ENCODE measurements at places on chromosomes 2 and 18. TPM values are rescaled to one million over a fixed set of nuclear protein-coding genes. Genes with fewer than 3 reads are reported as not detected.

DNA sequence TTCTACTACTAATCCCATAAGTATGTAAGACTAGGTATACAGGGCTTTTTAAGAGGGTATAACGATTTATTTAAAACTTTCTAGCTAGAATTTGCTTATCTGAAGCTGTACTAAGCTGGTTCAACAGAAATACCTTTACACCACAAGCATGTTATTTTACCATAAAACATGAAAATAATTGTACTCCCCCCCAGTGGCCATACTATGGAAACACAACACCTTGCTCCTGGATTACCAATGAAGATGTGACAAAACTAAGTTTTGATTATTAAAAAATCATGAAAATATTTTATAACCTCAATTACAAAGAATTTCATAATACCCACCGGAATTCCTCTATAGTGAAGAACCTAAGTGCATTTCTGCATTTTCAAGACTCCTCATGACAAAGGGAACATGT is 27.3 kb downstream of the LPIN2 start:
- DNase-seq = no peak

GRCh38 chr2:60948926-60949579 is 67.7 kb downstream of the REL start:
- DNase-seq = no peak

GRCh38 chr2:239579081-239579480 is 178.3 kb upstream of the HDAC4 start:
- no peak for DNase-seq

- peak; percentile 20 for DNase-seq
These were observed 7.7 kb downstream of the OTX1 start for GRCh38 chr2:63058144-63058920.

DNA sequence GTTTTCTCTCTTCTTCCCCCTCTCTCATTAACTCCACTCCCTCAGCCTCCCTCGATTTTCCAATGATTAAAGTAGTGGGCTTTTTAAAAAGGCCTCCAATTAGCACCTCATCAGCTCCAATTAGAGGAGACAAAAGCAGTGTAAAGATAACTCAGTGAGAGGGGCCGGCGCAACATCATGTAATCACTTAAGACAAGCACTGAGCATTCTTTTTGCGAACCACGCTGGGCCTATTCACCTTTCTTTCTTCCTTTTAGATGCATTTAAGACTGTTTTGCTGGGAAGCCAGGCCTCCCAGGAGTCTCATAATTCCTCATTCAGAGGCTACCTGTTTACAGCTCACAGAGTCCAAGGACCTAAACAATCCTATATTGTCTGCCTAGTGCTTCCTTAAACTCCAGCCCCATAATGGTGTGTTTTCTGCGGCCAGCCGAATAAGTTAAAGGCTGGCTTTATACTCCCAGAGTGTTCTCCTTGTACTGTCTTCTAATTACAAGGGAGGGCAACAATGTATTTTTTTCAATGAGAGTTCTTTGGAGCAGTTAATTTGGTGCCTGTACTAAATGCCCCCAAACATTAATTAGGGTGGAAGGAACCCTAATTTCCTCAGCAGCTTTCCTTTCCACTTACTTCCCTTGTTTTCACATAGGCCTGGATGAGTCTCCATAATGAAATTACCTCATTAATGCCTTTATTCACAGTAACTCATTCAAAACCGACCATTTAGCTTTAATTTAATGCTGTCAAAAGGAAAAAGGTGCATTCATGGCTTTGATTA is 28.0 kb upstream of the LMAN1 start:
- DNase-seq = no peak

DNA sequence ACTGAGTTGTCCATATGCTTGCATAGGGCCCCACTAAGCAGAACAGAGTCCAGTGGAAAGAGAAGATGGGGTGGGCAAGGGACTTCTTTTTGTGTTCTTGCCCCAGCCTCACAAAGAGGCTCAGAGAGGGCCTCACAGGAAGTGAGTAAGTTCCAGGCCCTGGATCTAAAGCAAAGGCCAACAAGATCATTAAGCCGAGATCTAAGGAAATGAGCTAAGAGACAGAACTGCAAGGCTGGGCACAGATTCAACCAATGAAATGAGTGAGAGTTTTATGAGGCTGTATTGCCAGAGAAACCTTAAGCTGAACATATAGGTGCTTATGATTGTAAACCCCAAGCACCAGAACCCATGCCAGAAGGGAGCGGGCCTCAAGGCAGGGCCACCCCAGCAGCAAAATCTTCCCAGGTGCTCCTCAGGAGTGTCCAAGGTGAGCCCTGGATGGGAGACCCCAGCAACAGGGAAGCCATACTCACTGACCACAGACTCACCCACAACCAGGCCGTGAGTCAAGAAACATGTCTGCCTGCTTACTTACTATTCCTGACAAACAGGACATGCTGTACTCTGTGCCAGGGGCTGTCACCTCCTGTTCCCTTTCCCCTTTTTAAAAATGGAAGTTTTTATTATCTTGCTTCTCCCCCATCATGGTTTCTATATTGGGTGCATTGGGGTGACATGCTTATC is 40.2 kb downstream of the SLC14A1 start:
- DNase-seq = no peak

GRCh38 chr2:138207074-138207930 is 243.0 kb downstream of the HNMT start:
- DNase-seq = no peak

- no peak for DNase-seq
These were observed 29.9 kb downstream of the PPP1R1C start for GRCh38 chr2:182015334-182016109.

DNA sequence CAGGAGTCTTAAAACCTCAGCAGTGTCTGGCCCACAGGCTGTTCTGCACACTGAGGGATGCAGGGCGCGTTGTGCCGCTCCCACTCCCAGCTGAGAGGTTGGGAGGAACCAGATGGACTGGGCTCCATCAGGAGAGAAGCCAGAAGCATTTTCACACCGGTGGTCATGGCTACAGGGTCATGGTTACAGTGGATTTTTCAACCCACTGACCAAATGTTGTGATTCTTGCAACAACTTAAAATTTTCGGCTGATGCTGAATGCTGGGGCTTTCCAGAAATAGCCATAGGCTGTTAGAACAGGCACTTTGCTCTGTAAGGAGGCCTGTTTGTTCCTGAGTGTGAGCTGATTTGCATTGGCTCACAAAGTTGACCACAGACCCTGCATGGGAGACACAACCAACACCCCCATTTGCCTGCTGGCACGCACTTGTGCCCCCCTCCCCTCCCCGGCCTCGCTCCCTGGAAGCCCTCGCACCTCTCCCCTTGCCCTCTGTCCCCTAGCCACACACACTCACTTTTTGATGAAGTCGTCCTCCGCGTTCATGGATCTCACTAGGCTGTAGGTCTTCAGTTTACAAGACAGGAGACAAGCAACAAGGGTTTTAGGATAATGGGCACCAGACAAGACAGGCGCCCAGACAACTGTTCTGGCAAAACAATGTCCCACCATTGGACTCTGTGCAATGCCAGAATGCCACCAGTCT is 3.4 kb downstream of the LPIN1 start:
- no peak for DNase-seq

- DNase-seq = no peak
These were observed 34.1 kb downstream of the NOP58 start for GRCh38 chr2:202299712-202300111.

DNA sequence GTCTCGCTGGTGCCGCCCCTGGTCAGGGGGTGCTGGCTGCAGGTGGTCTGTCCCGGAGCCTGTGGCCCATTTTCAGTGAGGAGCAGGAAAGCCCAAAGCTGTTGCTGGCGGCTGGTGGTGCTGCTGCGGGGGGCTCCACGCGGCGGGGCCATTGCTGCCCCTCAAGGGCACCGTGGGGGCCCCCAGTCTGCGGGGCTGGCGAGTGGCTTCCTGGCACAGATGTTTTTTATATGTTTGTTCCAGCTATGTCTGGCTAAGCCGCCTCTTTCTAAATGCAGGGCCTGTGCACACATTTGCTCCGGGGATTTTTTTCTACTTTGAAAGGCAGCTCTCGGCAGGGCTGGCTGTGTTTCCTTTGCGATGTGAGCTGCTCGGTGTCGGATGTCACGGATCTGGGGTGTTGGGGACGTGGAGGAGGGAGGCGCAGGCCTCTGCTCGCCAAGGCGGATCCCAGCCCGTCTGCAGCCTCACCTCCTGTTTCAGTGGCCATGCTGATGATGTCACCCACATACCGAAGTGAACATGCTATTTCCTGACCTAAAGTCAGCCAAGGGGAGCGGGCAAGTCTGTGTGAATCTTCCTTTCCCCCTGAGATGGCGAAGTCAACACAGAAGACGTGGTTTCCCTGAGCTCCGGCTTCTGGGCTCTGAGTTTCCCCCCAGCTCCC is 112.0 kb upstream of the CTDP1 start:
- DNase-seq = no peak

- no peak for DNase-seq
These were observed 1.2 kb downstream of the COA5 start for GRCh38 chr2:98607104-98607503.

DNA sequence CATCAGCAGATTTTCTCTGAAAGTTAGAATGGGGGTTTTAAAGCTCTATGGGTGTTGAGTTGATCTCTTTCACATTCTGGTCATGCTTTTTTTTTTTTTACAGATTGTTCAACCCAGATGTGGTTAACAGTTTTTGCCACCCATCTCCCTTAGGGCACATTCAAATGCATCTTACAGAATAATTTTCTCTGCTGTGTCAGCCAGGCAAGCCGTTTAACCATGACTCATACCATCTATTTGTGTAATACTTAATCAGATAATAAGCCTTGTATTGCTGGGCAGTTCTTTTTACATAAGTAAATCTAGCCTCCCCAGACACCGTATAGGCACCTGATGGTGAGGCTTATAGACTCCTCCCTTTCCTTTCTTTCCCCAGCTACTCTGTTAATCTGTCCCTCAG is 62.0 kb downstream of the TGIF1 start:
- no peak for DNase-seq

DNA sequence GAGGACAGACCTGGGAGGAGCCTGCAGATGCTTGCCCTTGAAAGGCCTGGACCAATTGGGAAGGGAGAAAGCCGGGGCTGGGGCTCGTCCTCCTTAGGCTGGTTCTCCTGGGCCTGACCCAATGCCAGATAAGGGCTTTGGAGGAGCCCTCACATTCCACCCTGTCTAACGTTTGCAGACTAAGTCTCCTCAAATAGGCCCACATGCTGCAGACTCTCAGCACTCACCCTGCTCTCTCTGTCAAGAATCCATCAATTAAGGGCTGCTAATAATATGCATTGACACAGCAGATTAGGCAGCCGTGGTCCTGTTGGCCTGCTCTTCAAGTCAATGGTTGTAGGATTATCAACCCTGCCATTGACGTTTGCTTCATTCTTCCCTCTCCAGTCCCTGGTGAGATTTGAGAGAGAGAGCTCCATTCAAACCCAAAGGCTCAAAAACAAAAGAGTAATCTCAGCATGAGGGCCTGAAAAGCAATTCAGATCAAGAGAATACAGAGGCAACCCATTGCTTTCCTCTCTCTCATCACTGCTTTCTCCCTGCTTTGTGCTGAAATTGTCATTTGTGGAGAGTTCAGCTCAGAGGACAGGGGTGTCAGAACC is 167.6 kb downstream of the INSIG2 start:
- no peak for DNase-seq

- no peak for DNase-seq
These were observed 12.2 kb downstream of the DGUOK start for GRCh38 chr2:73938718-73939352.

GRCh38 chr2:142877216-142877838 is at the start of gene KYNU:
Gene KYNU, plus strand, starts transcription at chr2:142877664. Its CDS starts 7,704 bp downstream, at chr2:142885368.
- DNase-seq = no peak

The UGT1A5 gene
- not detected for total RNA-seq

The HPCAL1 gene
- total RNA-seq = 15.9 TPM

The IL36RN gene
- total RNA-seq = not detected

The FSHR gene
- total RNA-seq = not detected

The HOXD8 gene
- not detected for total RNA-seq

The TPO gene
- total RNA-seq = not detected

The TEKT4 gene
- not detected for total RNA-seq

The SPP2 gene
- total RNA-seq = not detected

The DTNA gene
- total RNA-seq = not detected

All from activated B cell treated with CpG ODN at 0.5 μM for 24 hours (primary cell).